NB4 (cell line): ENCODE measurements at places on chromosomes 13 and 19.
A peak's percentile ranks its signal among the peaks of the same experiment; 100 is the strongest.

- peak; percentile 85 for DNase-seq
Observed at GRCh38 chr13:108326309-108326708, 56.8 kb downstream of the TNFSF13B start.

DNA sequence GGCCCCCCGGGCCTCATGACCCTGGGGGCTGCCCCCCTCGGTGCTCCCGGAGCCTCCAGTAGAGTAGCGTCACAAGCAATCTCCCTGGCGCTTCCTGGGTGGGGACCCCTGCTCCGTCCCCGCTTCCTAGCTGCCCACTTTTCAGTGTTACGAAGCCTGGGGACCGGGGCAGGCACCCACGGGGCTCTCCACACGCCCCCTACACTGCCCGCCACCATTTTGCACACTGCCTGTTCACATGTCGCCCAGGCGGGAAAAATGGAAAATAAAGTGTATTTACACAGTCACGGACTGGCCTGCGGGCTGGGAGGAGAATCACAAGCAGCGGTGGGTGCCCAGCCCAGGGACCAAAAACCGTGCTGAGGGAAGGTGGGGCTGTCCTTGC lies 9.5 kb downstream of the PRR36 start:
- DNase-seq = no peak

DNA sequence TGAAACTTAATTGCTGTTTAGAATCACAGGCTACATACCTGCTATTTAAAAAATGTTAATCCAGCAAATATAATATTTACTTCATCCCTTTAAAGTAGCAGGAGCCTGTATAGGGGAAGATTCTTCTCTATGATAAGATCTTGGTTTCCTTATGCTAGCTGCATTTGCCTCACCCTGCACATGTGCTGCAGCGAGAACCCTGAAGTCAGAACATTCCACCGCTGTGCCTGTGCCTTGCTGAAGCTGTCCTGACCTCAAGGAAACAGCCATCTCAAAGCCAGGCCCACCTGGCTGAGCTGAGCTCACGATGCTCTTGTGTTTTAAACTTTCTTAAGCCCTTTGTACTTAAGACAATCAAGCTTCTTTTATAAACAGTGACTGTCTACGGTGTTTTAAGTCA lies 355.0 kb upstream of the PCDH20 start:
- no peak for DNase-seq

- DNase-seq = no peak
Observed at GRCh38 chr19:16519230-16519687, 23.0 kb downstream of the CHERP start.

DNA sequence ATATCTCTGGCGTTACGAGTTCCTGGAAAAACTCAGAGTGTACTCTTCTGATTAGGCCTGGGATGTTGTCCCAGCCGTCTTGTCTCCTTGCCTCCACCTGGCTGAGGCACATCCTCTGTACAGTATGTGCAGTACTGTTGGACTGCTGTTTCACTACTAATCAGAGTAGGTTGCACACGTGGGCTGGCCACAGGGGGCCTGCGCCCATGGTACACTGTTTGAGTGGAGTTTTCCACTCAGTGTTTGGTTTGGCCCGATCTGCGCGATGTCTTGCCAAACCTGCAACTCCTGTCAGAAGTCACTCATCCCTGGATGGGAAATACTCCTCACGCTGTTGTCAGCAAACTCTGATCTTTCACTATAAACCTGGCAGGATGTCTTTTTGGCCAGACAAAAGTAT lies 189.6 kb upstream of the CSNK1A1L start:
- DNase-seq = no peak
